ENCODE measurements at places on chromosomes 2 and 18.

GRCh38 chr2:43273529-43273928, 47.1 kb upstream of the ZFP36L2 start:
- no peak for DNase-seq

GRCh38 chr2:39290433-39290832, 46.7 kb upstream of the CDKL4 start:
- DNase-seq = no peak

- DNase-seq = no peak
Measured at GRCh38 chr18:39611381-39612100, 2045.9 kb upstream of the CELF4 start.

DNA sequence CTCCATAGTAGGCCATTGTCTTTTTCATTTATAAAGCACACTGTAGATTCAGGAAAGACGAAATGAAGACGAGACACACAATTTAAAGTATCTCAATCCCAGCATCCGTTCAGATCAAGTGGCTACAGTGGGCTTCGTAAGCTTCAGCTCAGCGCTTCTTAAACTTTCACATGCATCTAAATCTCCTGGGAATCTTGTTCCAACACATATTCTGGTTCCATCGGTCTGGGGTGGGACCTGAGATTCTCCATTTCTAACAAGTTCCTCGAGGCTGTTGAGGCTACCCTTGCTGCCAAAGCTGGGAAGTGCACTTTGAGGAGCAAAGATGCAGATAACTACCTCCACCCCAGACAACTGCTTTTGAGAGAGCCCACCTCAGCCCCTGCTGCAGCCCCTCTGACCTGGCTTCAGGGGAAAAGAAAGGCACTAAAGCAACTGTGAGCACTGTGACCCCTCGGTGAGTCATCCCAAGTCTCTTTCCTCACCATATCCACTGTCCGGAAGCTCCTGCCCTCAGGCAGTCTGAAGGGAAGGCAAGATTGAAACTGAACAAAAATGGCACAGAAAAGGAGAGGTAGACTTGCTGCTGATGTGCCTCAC, 201.1 kb upstream of the FBXO11 start:
- DNase-seq = no peak

DNA sequence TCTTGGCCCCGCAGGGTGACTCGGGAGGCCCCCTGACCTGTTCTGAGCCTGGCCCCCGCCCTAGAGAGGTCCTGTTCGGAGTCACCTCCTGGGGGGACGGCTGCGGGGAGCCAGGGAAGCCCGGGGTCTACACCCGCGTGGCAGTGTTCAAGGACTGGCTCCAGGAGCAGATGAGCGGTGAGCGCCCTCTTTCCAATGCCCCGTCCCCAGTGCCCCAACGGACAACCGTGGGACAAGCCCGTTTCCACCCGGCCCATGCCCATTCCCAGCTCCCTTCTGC, 2.6 kb upstream of the CHRND start:
- no peak for DNase-seq

- DNase-seq = no peak
Measured at GRCh38 chr2:27009083-27009482, 23.7 kb upstream of the TMEM214 start.

DNA sequence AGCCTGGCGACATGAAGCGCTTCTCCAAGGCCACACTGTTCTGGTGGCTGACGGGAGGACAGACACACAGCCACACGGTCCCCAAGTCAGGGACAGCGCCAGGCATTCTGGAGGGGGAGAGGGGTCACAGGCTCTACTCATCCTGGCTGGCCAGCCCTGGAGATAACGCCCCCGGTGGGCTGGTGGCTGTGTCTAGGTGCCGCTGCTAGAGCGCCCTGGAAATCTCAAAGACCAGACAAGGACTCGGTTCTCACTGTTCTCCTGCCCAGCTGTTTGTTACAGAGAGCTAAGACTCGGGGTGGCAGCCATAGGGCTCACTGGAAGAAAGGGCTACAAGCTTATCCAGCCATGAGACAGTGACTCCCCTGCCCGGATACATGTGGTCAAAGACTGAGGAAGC, 72.0 kb downstream of the KCNF1 start:
- DNase-seq = no peak

DNA sequence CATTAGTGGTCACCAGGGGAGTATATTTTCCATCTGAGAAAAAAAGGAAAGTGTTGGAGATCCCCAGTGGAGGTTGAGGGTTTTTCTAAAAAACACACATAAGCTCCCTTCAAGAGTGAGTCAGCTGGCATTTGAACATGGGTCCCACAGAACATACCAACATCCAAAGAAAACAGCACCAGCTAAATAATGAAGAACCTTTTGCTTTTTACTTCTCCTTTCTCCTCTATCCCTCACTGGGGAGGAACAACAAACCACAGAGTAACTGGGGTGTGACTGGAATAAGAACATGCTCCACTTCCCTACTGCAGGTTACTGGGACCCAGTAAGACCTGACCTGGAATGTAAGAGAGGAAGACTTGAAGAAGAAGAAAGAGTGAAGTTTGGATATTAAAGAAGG, 56.5 kb upstream of the RAPH1 start:
- no peak for DNase-seq

DNA sequence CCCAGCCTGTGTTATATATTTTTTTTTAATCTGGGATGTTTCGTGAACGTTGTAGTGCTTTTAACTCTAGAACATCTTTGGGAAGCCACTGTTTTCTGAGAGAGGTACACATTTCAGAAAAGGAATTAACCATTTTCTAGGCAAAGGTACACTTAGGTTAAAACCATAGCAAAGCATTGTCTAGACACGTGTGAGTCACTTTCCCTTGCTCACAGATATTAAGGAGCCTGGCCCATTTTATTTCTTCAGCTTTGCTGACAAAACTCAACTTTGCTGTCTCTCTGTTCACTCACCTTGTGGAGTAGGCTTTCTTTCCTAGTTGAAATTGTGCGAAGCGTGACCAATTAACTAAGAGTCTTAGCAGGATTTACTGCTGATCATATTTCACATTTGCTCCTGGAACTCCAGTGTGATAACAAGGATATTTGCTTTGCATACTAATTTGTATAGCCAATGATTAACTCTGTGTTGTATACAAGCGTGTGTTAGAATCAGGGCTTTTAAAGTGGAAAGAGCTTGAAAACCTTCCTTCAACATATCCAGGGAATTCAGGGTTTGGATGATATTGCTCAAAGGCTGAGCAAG, 215.0 kb upstream of the AGAP1 start:
- DNase-seq = no peak

GRCh38 chr2:110959198-110959597, 161.5 kb upstream of the BCL2L11 start:
- no peak for DNase-seq
